Epithelial cell of umbilical artery (primary cell): ENCODE measurements at places on chromosomes 7 and 10. TPM values are rescaled to one million over a fixed set of nuclear protein-coding genes. Genes with fewer than 3 reads are reported as not detected.

Gene VAX1
- not detected in 2 replicates for total RNA-seq

Gene NPC1L1
- total RNA-seq = not detected in 2 replicates

Gene PRKCQ
- 0.65 and 2.1 TPM in 2 replicates for total RNA-seq

Gene SH2B2
- total RNA-seq = 1.4 and 2.3 TPM in 2 replicates

Gene ICA1
- total RNA-seq = 27.2 and 40.0 TPM in 2 replicates
